A549 treated with RU486 at 1 μM for 4 hours (cell line): ENCODE measurements at places on chromosomes 4 and X. TPM values are rescaled to one million over a fixed set of nuclear protein-coding genes. Genes with fewer than 3 reads are reported as not detected.

ANK2 gene
- total RNA-seq: 0.58 to 1.6 TPM (median 0.70 TPM) in 5 replicates

ACE2 gene
- not detected in 5 replicates for total RNA-seq

TMEM31 gene
- total RNA-seq: not detected in 5 replicates

XPNPEP2 gene
- not detected in 5 replicates for total RNA-seq

SUPT20HL1 gene
- total RNA-seq: not detected in 5 replicates

FRMPD3 gene
- 0.05 to 0.14 TPM (median 0.10 TPM) in 5 replicates for total RNA-seq

UGT8 gene
- total RNA-seq: 0.13 to 0.25 TPM (median 0.17 TPM) in 5 replicates

KLHL13 gene
- total RNA-seq: 0.29 to 0.96 TPM (median 0.38 TPM) in 5 replicates

SMIM31 gene
- 0.05 to 0.07 TPM in 2 of 5 replicates, not detected in the others for total RNA-seq

DUSP21 gene
- total RNA-seq: not detected in 5 replicates

ALAS2 gene
- not detected in 5 replicates for total RNA-seq

SUPT20HL2 gene
- total RNA-seq: not detected in 5 replicates

FANCB gene
- total RNA-seq: 0.65 to 4.6 TPM (median 3.4 TPM) in 5 replicates
